Fibroblast of pulmonary artery (primary cell): ENCODE measurements at places on chromosomes 4 and X.

GRCh38 chrX:130831347-130831722, 71.7 kb downstream of the ENOX2 start:
- DNase-seq: no peak

DNA sequence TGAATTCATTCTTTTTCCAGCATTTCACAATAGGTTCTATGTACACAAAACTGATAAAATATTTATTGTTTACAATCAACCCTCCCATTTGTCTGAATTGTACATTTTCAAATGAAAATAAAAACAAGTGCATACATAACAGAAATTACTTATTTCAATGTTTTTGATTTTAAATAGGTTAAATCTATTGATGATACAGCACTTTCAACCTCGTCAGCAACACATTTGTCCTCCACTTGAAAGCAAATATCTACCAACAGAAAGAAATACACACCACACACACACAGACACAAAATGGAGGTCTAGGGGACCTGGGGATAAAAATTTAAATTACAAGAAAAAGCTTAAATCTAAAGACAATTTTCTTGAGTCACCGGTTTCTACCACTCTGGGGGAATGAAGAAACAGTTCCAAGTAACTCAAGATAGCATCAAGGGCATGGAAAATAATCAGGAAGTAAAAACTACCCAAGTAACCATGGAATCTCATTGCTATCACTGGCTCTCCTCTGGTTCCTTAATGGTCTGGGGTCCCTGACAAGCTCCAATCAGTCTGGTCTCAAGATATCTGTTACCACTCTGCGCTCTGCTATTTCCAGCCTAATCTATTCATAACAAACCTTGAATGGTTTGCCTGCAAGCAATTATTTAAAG, 27.6 kb downstream of the ANKRD17 start:
- DNase-seq: no peak

- DNase-seq: no peak
Measured at GRCh38 chr4:3677748-3678070, 88.5 kb upstream of the ADRA2C start.

DNA sequence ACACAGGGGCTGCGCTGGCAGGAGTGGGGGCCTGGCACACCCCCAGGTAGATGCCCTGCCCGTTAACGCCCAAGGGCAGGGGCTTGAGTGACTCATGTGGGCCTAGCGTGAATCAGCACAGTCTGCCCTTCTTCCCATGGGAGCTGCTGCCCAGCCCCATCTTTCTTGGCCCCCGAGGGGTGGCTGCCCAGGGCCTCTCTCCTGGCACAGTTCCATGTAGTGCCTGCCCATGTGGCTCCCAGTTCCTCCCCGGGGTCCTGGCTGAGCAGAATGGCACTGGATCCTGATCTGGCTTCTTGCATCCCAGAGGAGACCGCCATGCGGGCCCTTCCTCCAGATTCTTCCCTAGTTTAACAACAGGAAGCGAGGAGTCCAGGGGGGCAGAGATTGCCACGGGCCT, 2.1 kb upstream of the AVPR2 start:
- no peak for DNase-seq

- DNase-seq: peak; percentile 71
Measured at GRCh38 chr4:139167774-139168444, 9.1 kb downstream of the ELF2 start.

- DNase-seq: no peak
Measured at GRCh38 chrX:129843209-129843458, 552 bp downstream of the ZDHHC9 start.

DNA sequence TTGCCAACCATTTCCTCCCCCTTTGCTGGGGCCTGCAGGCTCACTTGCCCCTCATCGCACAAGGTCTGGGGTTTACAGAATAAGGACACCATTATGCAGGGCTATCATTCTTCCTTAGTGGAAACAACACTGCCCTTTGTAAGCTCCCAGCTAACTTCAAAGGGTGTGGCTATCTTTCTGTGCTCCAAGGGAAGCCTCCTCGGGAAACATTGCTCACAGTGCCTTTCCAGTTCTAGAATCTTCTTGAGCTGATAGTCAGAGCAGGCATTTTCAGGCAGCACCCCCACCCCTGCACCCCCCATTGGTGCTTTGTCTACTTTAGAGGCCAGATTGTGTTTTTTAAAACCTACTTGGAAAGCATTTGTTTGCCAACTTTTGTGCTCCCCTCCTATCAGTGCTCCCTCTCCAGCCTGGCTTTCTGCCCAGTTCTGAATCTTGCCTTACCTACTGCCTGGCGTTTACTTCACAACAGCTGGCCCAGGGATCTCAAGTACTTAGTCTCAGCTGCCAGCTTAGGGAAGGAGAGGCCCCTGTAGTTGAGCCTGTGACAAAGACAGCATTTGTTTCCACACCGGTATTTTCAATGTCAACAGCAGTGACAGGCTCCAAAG, 53.5 kb downstream of the PLAC1 start:
- peak; percentile 69 for DNase-seq

GRCh38 chr4:144409525-144409924, 236.4 kb upstream of the HHIP start:
- no peak for DNase-seq
